ENCODE measurements at places on chromosomes 5 and 9.

DNA sequence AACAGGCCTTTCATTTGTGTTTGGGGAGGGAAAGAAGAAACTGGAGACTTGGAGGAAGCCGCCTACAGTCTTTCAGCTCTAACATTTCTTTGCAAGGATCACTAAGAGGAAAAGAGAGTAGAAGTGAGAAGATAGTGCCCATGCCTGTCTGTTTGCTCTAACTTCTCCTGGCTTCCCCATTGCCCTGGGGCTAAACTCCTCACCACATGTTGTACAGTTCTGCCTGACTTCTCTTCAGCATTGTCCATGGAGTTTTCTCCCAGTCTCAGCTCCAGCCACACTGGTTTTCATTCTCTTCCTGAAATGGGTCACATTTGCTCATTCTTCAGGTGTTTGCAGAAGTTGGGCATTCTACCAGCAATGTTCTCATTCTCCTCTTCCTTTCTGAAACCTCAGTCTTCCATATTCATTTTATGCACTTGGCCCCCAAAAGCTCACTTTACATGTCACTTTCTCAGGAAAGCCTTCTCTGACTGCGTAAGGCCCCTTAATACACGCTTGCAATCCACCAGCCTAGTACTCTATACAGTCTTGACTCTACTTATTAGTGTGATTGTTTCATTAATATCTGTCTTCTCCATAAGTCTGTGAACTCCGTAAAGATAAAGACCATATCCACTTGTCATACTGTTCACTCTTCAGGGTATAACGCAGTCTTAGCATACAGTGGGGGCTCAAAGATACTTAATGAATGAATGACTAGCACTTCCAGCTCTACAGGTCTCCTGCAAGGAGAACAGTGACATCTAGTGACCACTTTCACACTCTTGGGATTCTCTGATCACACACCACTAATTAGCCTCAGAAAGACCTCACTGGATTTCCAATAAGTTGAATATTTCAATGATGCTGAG lies 40.2 kb upstream of the TRIM32 start:
- DNase-seq: no peak

- no peak for DNase-seq
These were observed 1.5 kb downstream of the KIF12 start for GRCh38 chr9:114097613-114098020.

GRCh38 chr5:60473654-60474053 lies 226.3 kb downstream of the DEPDC1B start:
- DNase-seq: no peak

DNA sequence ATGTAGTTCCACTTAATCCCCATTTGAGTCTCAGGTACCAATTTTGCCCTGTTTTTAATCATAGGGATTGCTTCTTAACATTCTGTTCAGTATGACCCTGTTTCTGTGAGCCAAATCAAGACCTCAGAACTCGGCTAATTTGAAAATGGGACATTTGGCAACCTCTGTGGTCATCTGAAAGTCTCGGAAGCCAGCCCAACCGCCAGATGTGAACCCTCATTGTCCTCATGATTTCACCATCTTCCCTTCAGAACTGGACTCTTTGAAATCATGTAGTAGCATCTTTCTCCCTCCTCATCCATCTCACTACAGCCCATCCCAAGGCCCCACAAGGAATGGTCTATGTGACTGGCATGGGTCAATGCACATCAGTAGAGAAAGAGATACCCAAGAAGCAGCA lies 88.9 kb downstream of the S1PR3 start:
- DNase-seq: no peak

GRCh38 chr5:97043511-97043910 lies 98.9 kb downstream of the LIX1 start:
- no peak for DNase-seq

GRCh38 chr5:168471785-168472184 lies 14.5 kb upstream of the RARS1 start:
- no peak for DNase-seq

GRCh38 chr5:176723440-176723839 lies 76.2 kb downstream of the TSPAN17 start:
- DNase-seq: no peak

DNA sequence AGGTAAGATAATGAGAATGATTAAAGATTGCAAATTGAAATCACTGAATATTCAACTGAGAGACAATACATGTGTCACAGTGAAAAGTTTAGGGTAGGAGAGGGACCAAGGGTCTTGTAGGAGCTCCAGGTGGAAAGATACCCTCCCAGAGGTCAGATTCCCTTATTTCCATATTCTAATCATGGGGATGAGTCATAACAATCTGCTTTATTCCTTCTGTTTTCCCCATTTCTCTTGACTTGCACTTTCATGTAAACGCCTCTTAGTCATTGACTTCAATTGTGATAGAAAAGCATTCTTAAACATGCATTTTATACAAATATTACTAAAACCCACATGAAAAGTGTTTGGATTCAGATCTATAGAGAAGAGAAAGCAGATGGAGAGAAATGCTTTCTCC lies 81.3 kb upstream of the CTSL start:
- DNase-seq: no peak

DNA sequence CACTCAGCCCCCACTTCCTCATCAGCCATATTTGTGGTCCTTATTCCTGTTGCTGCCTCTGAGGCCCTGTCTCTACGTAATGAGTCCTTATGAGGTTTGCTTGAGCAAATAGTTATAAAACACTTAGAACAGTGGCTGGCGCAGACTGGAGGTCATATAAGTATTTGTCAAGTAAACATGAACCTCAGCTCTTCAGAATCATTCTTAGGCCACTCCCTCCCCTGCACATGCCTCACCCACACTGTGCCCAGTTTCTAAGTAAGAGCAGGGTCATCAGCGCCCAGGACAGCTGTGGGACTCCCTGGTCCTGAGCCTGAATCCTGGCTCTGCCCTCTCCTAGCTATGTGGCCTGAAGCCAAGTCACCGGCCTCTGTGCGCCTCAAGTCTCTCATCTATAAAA lies 4.0 kb downstream of the ST6GALNAC4 start:
- no peak for DNase-seq

- DNase-seq: no peak
These were observed 395.1 kb upstream of the CCNH start for GRCh38 chr5:87807783-87808182.

GRCh38 chr5:158801893-158802292 lies 297.8 kb downstream of the EBF1 start:
- no peak for DNase-seq

DNA sequence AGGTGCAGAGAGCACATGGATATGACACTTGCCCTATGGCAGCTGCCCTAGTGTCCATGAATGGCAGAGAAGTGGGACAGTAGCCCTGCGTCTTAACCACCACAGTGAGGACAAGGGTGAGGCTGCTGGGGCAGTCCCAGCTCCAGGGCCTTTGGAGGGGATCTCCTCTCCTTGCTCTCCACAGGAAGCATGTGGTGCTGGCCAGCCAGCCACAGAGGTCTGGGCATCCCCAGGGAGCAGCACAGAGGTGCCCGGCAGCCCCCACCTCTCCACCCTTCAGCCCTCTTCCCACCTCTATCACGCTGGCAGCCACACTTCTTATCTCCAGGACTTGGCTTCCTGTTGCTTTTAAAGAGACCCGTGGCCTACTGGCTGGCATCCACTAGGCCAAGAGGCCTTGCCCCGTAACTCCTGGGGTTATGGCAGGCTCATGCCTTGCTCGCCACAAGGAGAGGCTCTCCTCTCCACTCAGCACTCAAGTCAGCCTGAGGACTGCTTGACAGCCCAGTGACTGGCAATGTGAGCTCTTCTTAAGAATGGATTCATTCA lies 21.9 kb downstream of the CSF2 start:
- DNase-seq: no peak

- no peak for DNase-seq
These were observed 106.7 kb downstream of the FAM174A start for GRCh38 chr5:100641833-100642232.

DNA sequence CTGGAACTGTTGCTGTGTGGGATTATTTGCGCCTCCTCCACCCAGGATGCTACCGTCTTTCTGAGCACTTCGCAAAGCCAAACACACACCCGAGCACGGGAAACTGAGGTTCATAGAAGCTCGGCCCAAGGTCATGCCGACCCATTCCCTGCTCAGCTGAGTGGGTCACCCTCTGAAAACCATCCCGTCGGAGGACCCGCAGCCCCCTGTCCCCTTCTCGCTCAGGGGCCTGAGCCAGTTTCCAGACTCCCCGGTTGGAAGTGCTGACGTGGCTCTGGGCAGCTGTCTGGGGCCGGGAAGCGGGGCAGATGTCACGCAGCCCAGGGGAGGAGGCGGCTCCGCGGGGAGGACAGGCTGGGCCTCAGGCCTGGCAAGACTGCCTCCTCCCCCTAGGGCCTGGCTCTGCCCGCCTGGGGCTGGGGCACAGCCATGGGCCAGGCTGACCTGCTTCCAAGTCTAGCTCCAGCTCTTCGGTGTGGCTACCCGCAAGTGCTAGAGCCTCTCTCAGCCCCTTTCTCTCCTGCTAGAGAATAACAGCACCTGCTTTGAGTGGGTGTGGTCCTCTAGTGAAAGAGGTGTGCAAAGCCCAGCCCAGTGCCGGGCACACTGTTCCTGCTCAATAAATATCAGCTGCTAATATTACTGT lies 9.9 kb upstream of the CXXC5 start:
- peak; percentile 8 for DNase-seq
